ENCODE measurements at places on chromosomes 5 and 9.

DNA sequence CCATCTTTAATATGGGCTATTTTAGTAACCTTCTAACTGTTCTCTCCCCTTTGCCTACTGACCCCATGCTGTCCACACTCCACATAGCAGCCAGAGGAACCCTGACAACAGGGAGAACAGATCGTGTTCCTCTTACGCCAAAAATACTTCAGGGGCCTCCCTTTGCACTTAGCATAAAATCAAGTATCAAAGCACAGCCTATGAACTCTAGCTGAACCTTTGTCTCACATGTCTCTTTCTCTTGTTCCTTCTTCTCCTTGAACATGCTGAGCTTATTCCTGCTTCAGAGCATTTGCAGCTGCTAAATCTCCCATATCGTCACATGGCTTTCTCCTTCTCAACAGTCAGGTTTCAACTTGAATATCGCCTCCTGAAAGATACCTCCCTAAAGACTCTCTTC, 698.8 kb upstream of the C9orf72 start:
- DNase-seq, result no peak

DNA sequence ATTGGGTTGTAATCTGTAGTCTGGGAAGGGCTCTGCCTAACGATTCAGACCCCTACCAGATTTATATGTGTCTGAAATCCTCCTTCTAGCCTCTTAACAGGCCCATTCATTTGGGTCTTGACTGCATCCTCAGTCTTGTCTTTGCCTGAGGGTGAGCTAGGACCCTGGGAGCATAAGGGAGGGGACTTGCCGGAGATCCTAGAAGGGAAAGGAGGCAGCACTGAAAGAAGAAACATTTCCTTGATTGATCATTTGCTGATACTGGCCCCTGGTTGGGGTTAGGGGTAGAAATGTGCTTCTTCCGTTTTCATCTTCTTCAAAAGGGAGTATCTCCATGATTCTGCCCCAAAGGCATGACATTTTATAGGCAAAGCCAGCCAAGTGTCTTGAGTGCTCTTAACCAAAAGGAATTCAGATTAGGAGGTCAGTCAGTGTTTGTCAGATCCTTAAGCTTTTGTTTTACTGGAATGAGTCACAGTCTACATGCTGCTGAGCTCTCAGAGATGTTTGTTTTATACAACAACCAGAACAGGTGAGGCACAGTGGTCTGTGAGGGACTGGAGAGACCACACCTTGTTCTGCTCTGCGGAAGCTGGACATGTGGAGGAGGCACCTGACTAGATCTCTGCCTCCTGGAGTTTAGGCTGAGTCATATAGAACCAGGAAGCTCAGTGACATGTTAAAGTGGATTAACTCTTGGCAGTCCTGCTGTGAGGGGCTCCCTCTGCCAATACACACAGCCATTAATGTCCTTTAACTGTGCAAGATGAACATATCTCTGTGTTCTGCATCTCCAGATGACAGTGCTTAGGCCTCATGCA, 37.7 kb downstream of the PCDHAC2 start:
- DNase-seq, result no peak

DNA sequence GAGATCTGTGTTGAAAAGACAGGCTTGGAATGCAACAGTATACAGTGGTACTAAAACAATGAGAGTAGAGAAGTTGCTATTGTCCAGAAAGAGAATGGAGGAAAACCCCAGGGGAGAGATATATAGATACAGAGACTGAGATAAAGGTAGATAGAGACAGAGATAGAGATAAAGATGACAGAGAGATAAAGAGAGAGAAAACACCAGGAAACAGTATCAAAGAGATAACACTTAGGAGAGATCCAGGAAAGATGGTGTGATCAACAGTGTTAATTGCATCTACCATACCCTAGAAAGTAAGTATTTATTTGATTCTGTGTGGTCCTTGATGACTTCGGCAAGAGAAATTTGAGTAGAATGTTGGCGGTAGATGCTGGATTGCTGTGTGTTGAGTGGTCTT, 461.8 kb upstream of the RIOK2 start:
- DNase-seq, result no peak

DNA sequence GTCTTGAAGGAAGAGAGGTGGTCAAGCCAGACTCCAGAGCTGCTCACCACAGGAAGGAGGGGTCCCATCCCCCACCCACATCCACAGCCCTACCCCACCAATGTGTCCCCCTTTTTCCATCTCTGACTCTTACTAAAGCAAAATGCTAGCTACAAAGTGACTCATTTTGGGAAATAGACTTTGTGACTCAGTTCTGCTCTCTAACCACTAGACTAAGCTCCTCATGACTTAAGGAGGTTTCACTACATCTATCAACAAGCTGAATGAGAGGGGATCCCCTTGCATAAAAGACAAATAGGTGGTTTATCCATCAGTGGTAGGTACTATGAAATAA, 35.1 kb upstream of the ADRB2 start:
- peak; percentile 78 for DNase-seq

DNA sequence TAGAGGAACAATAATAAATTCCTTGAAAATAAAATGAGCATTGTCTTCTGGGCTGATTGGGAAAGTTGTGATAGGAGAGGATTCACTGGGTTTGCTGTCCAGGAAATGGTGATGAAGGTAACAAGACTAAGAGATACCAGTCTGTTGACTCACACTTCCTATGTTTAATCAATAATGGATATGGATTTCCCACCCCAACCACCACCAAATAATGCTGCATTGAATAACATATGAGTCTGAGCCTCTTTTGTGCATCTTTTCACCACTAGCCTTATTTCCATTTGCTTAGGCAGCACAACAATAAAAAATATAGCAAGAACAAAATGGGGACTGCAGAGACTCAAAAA, 120.2 kb upstream of the NFIB start:
- no peak for DNase-seq

GRCh38 chr5:167348251-167348926, 943.1 kb upstream of the WWC1 start:
- DNase-seq, result no peak

DNA sequence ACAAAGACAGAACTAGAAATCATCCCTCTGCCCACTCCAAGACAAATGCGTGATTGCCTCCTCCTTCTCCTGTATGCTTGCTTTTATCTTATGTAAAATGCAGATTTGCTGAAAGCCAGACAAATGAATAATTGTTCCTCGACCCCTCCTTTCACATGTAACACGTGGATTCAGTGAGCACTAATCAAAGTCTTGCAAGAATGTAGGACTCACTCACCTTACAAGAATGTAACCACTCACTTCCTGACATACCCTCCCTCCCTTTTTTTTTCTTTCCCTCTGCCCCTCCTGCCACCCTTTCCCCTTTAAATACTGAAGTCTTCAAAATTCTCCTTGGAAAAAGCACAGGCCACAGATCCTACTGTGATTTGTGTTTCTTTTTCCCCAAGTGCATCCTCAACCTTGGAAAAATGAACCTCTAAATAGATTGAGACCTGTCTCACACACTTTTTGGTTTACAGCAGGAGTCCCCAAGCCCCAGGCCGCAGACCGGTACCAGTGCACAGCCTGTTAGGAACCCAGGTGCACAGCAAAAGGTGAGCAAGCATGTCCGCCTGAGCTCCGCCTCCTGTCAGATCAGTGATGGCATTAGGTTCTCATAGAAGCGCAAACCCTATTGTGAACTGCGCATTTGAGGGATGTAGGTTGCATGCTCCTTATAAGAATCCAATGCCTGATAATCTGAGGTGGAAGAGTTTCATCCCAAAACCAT, 29.4 kb upstream of the HSD17B3 start:
- DNase-seq, result no peak

- DNase-seq, result peak; percentile 35
Measured at GRCh38 chr5:135032999-135033861, 798 bp downstream of the PITX1 start.

DNA sequence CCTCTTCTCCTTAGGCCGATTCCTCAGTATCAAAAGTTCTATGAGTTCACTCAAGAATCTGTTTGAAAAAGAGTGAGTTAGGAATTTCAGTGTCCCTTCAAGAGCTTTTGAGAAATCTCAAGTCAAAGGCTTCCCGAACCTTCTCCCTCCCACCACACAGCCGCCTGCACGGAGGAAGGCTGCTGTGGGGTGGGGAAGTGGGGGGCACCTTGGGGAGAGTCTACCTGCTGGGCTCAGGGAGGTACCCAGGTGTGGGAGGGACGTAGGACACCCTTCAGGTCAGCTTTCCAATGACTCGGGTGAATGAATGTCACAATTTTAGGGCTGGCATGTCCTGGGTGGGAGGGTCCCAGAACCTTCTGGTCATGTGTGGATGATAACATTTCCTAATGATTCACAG, 17.5 kb downstream of the CXCL14 start:
- no peak for DNase-seq

Measured in activated T-cell treated with anti-CD3 and anti-CD28 coated beads, Interleukin-2, amount 50 U/mL, for 72 hours (primary cell).